A673 (cell line): ENCODE measurements at places on chromosomes 2 and 18. TPM values are rescaled to one million over a fixed set of nuclear protein-coding genes. Genes with fewer than 3 reads are reported as not detected.

- no peak overlapping the region for H3K4me3 ChIP-seq
- no peak for DNase-seq
- no peaks in the 10 kb centered on the region for H3K36me3 ChIP-seq
Observed at GRCh38 chr2:225996462-225996828, 596.9 kb downstream of the NYAP2 start.

- no peaks in the 10 kb centered on the region for H3K4me1 ChIP-seq
- DNase-seq, result no peak
- H3K27me3 ChIP-seq, result no peaks in the 10 kb centered on the region
- no peak overlapping the region for H3K27ac ChIP-seq
Observed at GRCh38 chr2:121521359-121521758, 9.3 kb upstream of the RNU4ATAC start.

GRCh38 chr2:74522516-74522915 lies 3.5 kb downstream of the DQX1 start:
- no peak for DNase-seq
- H3K27ac ChIP-seq, result no peak overlapping the region
- H3K27me3 ChIP-seq, result peaks cover 29% of the 10 kb centered on the region
- H3K36me3 ChIP-seq, result peaks cover 18% of the 10 kb centered on the region

- H3K36me3 ChIP-seq, result no peaks in the 10 kb centered on the region
- H3K27me3 ChIP-seq, result no peaks in the 10 kb centered on the region
- no peak for DNase-seq
- no peak overlapping the region for H3K4me3 ChIP-seq
- H3K4me1 ChIP-seq, result no peaks in the 10 kb centered on the region
- H3K27ac ChIP-seq, result no peak overlapping the region
Observed at GRCh38 chr2:47288864-47289263, 114.1 kb upstream of the MSH2 start.

- no peak overlapping the region for H3K4me3 ChIP-seq
- no peak for DNase-seq
- no peaks in the 10 kb centered on the region for H3K36me3 ChIP-seq
Observed at GRCh38 chr2:238875471-238876231, 27.8 kb downstream of the TWIST2 start.

COL4A3 gene
- not detected in 2 replicates for total RNA-seq

DNA sequence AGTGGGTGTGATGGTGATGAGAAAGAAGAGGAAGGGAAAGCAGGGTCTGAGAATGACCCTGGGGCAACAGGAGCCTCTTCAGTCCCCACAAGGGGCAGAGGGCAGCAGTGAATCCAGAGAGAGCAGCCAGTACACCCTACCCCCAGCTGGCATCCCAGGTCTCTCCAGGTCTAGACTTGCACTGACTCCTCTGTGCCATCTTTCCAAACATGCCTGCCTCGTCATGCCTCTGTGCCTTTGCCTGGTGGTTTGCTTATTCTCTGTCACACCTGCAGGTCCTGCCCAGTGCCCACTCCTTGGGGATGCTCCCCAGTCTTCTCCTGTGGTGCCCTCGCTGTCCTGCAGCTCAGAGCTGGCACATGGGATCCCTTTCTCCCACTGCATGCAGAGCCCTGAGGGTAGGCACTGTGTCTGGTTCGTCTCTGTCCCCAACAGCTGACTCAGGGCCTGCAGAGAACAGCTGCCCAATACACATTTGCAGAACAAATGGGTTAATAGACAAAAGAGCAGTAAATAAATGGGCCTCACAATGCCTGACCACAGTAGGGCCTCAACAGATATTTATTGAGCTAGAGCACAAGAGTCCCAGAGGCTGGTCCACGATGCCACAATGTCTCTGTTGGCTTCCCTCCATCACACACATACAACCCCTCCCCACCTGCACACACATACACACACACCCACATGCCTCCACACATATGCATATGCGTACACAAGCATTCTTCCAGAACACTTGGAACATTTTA lies 89.8 kb downstream of the HS1BP3 start:
- H3K27ac ChIP-seq, result no peak overlapping the region
- DNase-seq, result no peak
- no peak overlapping the region for H3K4me3 ChIP-seq
- no peaks in the 10 kb centered on the region for H3K36me3 ChIP-seq
